ENCODE measurements at places on chromosomes 11 and 22.
A peak's percentile ranks its signal among the peaks of the same experiment; 100 is the strongest.

GRCh38 chr11:12216671-12217374, 106.4 kb downstream of the MICAL2 start:
- DNase-seq: no peak

DNA sequence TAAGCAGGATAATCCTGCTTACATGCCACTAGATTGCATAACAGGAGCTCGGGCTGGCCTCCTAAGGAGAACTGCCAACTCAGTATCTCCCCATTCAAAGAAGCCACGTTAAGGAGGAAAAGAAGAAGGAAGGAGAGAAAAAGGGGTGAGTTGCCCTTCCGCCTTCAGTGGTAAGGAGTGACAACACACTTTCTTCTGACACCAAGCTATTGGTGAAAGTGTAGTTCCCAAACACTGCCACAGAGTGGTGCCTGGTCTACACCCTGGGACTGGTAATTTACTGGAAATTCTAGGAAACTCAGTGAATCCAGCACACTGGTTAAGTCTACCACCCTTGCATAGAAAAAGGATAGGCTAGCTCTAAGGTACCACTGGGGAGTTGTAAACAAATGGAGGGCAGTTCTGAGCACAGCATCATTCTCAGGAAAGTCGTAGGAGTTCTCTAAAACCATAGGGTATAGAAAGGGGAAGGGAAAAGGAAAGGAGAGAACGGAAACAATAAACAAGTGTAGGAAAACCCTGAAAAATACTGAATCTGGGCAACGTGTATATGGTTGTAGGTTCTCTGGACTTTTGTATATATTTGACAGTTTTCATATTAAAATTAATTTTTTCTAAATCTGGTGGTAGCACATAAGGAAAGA, 58.2 kb downstream of the RRAS2 start:
- peak; percentile 66 for DNase-seq

GRCh38 chr11:17643506-17644405, 75.6 kb upstream of the MYOD1 start:
- no peak for DNase-seq

GRCh38 chr11:64186492-64187165, 658 bp downstream of the STIP1 start:
- DNase-seq: no peak

- DNase-seq: no peak
Measured at GRCh38 chr11:59671471-59671870, 2.6 kb upstream of the PATL1 start.

DNA sequence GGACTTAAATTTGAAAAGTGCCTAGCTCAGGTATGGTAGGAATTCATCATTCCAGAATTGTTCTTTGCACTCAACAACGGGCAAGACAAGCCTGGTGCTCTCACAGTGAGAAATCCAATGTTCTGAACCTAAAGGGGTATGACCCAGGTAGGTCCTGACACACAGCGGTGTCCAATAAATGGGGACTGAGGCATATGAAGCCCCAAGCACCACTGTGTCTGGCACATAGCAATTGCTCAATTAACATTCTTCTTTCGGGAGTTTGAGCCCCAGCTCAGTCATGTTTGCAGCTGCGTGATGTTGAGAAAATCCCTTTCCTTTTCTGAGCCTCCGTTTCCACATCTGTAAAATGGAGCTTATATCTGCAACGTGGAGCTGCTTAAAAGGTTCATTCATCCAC, 535.8 kb downstream of the MIAT start:
- DNase-seq: no peak

DNA sequence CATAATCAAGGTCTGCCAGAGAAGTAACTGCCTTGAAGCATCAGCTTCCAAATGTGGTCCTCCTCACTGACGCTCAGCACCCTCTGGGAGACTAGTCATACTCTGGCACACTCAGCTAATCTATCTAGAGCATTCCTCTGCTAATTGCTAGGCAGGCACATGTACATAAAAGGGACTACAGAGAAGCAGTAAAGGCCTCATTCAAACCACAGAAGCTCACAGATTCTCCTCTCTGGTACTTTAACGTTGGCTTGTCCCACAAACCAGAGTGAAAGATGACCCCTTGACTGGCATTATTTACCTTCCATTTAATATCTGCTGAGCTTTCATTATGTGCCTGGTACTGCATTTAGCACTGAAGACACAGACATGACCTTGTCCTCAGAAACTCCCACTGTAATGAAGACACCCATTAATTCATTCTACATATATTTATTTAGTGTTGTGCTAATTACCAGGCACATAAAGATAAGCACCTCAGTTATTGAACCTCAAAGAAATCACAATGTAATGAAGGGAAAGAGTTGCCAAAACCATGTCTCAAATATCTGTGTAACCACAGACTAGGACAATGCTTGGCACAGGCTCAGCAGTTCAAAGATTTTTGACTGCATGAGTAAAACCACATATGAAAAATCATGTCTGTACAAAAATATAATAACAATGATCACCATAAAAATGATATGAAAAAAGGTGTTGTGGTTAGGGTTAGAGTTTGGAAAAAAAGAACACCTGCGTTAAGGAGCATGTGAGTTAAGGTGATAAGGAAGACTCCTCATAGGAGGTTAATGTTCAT, 550.4 kb downstream of the DLG2 start:
- DNase-seq: no peak

DNA sequence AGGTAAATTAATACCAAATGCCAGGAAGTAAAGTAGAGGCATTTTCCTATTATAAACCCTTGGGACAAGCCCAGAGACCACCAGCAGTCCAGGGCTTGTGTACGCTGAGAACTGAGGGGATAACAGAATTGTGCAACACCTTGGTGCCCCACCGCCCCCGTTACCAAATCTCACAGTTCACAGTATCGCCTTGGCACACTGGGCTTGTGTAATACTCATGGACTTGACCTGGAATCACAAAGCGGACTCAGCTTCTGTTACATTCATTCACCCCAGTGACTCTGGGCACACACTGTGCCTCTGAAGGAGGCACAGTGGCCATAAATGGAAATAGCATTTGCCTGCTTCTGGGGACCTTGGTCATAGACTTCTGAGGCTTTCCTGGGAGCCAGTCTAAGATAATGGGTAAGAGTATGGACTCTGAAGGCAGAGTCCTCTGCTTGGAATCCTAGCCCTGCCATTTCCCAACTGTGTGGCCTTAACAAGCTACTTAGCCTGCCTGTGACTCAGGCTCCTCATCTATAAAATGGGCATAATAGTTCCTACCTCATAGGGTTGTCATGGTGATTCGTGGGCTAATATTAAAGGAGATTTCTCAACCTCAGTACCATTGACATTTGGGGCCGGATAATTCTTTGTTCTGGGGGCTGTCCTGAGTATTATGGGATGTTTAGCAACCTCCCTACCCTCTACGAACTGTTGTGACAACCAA, 53.7 kb downstream of the TIMP3 start:
- no peak for DNase-seq
